Immature natural killer cell (primary cell): ENCODE measurements at places on chromosomes 7 and 10.

GRCh38 chr10:26832960-26833359 is 27.8 kb downstream of the ABI1 start:
- H3K27ac ChIP-seq, result peak overlapping the region; percentile 5
- no peak for DNase-seq
- H3K4me1 ChIP-seq, result peaks cover 76% of the 10 kb centered on the region
- H3K36me3 ChIP-seq, result no peaks in the 10 kb centered on the region

GRCh38 chr10:131980761-131981428 is 828 bp downstream of the BNIP3 start:
- no peak for DNase-seq
- H3K36me3 ChIP-seq, result no peaks in the 10 kb centered on the region
- peak overlapping the region; percentile 67 for H3K27ac ChIP-seq
- peak overlapping the region; percentile 80 for H3K4me3 ChIP-seq
- H3K27me3 ChIP-seq, result peaks cover 17% of the 10 kb centered on the region

- peak overlapping the region; percentile 3 for H3K4me3 ChIP-seq
- peaks cover 9% of the 10 kb centered on the region for H3K36me3 ChIP-seq
- peak overlapping the region; percentile 50 for H3K27ac ChIP-seq
Observed at GRCh38 chr7:29247224-29247962, 52.8 kb downstream of the CHN2 start.

GRCh38 chr10:19704544-19704943 is 111.7 kb upstream of the PLXDC2 start:
- H3K36me3 ChIP-seq, result no peaks in the 10 kb centered on the region
- no peak overlapping the region for H3K4me3 ChIP-seq
- no peaks in the 10 kb centered on the region for H3K27me3 ChIP-seq
- no peak overlapping the region for H3K27ac ChIP-seq
- DNase-seq, result no peak

GRCh38 chr10:18684953-18685352 is 25.7 kb downstream of the ARL5B start:
- H3K27me3 ChIP-seq, result no peaks in the 10 kb centered on the region
- peaks cover 9% of the 10 kb centered on the region for H3K36me3 ChIP-seq
- peaks cover 12% of the 10 kb centered on the region for H3K4me1 ChIP-seq
- no peak for DNase-seq

GRCh38 chr7:43652364-43652763 is 69.5 kb downstream of the STK17A start:
- no peaks in the 10 kb centered on the region for H3K36me3 ChIP-seq
- peaks cover 23% of the 10 kb centered on the region for H3K27me3 ChIP-seq
- H3K4me1 ChIP-seq, result peaks cover 81% of the 10 kb centered on the region
- DNase-seq, result no peak
- H3K27ac ChIP-seq, result peak overlapping the region; percentile 77

DNA sequence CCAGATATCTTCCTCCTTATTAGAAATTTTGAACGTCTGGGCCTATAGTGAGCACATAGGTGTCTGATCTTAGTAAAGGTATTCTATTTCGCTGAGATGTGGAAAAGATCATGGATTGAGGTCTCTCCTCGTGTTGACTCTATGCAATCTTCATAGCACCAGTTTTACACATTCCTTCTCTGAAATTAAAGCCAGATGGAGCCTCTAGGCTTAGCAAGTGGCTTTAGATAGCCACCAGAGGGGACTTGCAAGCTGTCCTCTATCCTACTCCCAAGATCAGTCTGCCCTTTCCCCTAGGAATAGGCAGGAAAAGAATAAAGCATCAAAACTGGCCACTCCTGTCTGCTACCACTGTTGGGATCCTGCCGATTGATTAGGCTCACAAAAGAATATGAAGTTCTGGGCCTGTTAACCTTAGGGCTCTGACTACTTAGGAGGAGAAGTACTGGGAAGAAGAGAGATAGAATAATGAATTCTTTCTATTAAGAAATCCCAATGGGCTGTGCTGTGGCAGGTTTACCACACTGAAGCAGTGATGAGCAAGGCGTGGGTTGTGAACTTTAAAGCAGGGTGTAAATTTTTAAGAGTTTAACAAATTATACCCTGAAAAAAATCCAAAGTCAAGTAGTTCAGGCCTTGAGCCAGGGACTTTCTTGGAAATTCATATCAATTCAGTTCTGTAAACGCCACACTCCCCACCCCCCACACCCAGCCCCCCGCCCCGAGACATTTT is 2.2 kb upstream of the STRIP2 start:
- DNase-seq, result no peak
- peaks cover 19% of the 10 kb centered on the region for H3K4me1 ChIP-seq
- H3K27ac ChIP-seq, result no peak overlapping the region
- H3K4me3 ChIP-seq, result no peak overlapping the region
- H3K36me3 ChIP-seq, result peaks cover 17% of the 10 kb centered on the region

DNA sequence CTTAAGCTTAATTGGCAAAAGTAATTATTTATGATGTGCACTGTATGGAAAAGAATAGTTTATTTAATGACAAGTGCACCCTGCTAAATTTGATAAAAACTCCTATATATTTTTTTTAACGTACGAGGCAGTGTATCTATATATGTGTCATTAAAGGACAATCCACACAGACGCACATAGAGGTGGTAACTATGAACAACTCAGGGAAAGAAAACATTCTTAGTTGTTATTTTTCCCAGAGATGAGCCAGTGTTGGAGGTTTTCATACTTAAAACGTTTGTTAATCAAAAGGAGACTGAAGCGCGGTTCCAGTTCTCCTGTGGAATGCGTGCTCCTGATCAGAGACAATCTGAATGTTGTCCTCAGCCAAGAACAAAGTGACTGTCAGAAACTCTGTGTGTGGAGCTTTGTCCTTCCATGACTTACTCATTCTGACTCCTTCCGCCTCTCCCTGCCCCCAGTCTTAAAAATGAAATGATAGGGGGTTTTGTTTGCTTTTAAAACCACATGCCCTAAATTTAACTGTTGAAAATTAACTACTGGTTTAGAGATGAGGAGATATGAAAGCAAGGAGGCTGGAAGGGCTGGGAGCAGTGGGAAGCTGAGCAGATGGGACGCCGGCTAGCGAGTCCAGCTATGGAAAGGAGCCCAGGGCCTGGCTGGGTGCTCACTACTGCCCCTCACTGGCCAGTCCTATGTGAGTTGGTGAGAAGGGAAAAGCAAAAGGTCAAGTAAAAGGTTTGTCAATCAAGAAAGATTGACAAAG is 99.6 kb downstream of the SVIL start:
- H3K4me3 ChIP-seq, result peak overlapping the region; percentile 14
- H3K27me3 ChIP-seq, result peaks cover 1% of the 10 kb centered on the region
- peaks cover 19% of the 10 kb centered on the region for H3K4me1 ChIP-seq
- no peak for DNase-seq
- no peak overlapping the region for H3K27ac ChIP-seq

GRCh38 chr7:121369462-121369861 is 26.6 kb downstream of the FAM3C start:
- no peak for DNase-seq
- peaks cover under 1% of the 10 kb centered on the region for H3K36me3 ChIP-seq
- H3K4me1 ChIP-seq, result peaks cover 66% of the 10 kb centered on the region
- no peaks in the 10 kb centered on the region for H3K27me3 ChIP-seq
- peak overlapping the region; percentile 63 for H3K27ac ChIP-seq

DNA sequence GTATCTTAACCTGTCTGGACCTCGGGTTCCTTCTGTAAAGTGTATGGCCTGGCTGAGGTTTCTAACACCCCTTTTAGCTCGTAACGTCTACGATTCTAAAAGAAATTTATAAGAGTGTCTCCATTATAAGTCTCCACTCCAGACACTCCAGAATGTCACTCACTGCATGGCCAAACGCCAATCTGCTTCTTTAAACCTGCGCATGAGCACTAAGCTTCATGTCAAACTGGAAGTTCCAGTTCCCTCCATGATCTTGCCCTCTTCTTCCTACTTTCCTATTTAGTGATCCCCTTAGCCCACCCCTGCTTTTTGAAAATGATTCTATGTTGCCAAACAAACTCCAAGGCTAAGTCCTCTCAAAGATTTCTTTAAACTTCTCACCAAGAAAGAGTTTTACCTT is 241.4 kb upstream of the NPVF start:
- no peaks in the 10 kb centered on the region for H3K4me1 ChIP-seq
- H3K36me3 ChIP-seq, result no peaks in the 10 kb centered on the region
- H3K4me3 ChIP-seq, result no peak overlapping the region
- no peak for DNase-seq

- peaks cover 28% of the 10 kb centered on the region for H3K4me1 ChIP-seq
- H3K4me3 ChIP-seq, result no peak overlapping the region
- no peak overlapping the region for H3K27ac ChIP-seq
- peaks cover 4% of the 10 kb centered on the region for H3K36me3 ChIP-seq
Observed at GRCh38 chr7:77866370-77866769, 67.8 kb downstream of the PHTF2 start.

GRCh38 chr10:35422228-35422627 is 85.9 kb downstream of the CCNY start:
- no peak overlapping the region for H3K4me3 ChIP-seq
- no peak for DNase-seq
- no peaks in the 10 kb centered on the region for H3K36me3 ChIP-seq

GRCh38 chr7:100087055-100087750 is 1.6 kb upstream of the COPS6 start:
- H3K4me3 ChIP-seq, result peak overlapping the region; percentile 22
- DNase-seq, result no peak
- peaks cover 18% of the 10 kb centered on the region for H3K27me3 ChIP-seq
- peaks cover 5% of the 10 kb centered on the region for H3K36me3 ChIP-seq

GRCh38 chr10:7279303-7279702 is 131.5 kb downstream of the SFMBT2 start:
- peaks cover 10% of the 10 kb centered on the region for H3K36me3 ChIP-seq
- no peak overlapping the region for H3K27ac ChIP-seq
- peaks cover 1% of the 10 kb centered on the region for H3K27me3 ChIP-seq
- no peak for DNase-seq
- peaks cover 47% of the 10 kb centered on the region for H3K4me1 ChIP-seq

GRCh38 chr7:22569586-22570321 is 69.8 kb upstream of the STEAP1B start:
- H3K4me3 ChIP-seq, result no peak overlapping the region
- peaks cover 11% of the 10 kb centered on the region for H3K27me3 ChIP-seq
- H3K4me1 ChIP-seq, result no peaks in the 10 kb centered on the region
- no peak overlapping the region for H3K27ac ChIP-seq
- DNase-seq, result no peak
